ENCODE measurements at places on chromosomes 2 and 18.

DNA sequence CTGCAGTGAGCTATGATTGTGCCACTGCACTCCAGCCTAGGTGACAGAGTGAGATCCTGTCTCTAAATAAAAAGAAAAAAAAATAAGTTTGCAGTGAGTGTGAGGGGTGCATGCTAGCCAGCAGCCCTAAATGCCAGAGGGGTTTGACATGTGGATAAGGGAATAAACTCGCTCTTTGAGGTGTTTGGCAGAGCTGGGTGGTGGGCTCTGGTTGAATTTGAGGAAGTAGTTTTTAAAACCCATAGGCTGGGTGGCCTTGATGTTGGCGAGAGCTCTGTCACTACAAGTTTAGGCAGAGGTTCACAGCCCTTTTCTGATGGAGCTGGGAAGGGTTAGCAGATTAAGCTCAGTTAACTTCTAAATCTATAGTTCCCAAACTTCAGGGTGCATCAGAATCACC is 3.1 kb downstream of the ANXA4 start:
- DNase-seq: no peak

DNA sequence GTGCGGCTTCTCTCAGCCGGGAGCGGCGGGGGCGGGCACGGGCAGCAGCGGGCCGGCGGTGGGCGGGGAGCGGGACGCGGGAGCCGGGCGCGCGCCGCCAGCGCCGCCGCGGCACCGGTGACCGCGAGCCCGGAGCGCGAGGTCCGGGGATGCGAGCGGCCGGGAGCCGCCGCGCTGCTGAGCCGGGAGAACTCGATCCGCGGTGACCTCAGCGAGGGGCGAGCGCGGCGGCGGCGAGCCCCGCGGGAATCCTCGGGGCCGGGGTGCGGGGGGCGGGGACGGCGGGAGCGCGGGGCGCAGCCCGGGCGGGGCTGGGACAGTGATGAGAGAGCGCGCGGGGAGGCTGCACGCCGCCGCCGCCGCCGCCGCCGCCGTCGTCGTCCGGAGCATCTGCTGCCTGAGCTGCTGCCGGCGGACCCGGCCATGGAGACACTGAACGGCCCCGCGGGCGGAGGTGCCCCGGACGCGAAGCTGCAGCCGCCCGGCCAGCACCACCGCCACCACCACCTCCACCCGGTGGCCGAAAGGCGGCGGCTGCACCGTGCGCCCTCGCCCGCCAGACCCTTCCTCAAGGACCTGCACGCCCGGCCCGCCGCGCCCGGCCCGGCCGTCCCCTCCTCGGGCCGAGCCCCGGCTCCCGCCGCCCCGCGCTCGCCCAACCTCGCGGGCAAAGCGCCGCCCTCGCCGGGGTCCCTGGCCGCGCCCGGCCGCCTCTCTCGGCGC is at the start of gene MTCL1:
MTCL1 (plus strand) TSS at position 319 of the 723 bp plus-strand sequence; CDS start at position 424, 105 bp downstream.
- no peak for DNase-seq

DNA sequence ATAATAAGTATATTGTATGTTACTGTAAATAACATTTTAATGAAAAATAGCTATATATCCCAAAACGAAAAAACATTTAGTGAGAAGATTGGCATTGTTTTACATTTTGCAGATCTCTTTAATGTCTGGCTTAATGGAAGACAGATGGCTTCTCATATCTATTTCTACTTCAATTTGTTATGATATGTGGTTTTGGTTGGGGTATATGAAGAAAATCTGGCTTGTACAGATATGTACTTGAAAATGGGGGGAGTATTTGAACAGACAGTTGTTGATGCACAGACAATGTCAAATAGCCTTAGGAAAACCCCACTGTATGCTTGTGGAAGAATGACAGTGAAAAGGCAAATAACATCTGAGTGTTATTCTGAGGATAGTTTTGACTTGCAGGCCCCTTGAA is 23.6 kb upstream of the GMCL1 start:
- DNase-seq: no peak

DNA sequence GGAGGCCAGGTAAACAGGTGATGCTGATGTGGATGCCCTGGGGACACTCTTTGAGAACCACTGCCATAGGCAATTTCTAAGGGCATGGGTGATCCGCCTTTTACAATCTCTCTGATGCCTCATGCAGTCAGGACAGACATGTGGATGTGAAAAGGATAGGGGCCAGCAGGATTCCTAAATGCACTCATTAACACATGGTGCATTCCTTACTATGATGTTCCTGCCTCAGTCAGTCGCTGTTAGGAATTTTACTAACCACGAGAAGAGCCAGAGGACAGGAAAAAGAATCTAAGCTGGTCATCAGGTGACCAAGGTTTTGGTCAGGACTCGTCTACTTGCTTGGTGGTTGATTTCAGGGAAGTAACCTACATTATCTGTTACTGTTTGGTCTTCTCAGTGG is 191.0 kb downstream of the ARL4C start:
- DNase-seq: no peak

GRCh38 chr2:207137596-207138337 is 28.0 kb downstream of the KLF7 start:
- no peak for DNase-seq

- no peak for DNase-seq
Observed at GRCh38 chr2:41932241-41933045, 115.4 kb upstream of the PKDCC start.

- no peak for DNase-seq
Observed at GRCh38 chr2:102107741-102108070, 34.8 kb upstream of the IL1R1 start.

GRCh38 chr2:67828066-67828465 is 234.7 kb downstream of the C1D start:
- no peak for DNase-seq

DNA sequence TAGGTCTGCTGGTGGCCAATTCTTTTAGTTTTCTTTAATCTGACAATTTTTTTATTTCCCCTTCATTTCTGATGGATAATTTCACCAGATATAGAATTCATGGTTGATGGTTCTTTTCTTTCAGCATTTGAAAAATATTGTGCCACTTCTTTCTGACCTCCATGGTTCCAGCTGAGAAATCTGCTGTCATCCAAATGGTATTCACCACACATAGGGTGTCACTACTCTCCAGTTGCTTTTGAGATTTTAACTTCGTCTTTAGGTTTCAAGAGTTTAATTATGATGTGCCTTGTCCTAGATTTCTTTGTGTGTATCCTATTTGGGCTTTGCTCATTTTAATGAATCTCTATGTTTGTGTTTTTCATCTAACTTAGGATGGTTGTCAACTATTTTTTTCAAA is 488.6 kb upstream of the HS6ST1 start:
- DNase-seq: no peak

DNA sequence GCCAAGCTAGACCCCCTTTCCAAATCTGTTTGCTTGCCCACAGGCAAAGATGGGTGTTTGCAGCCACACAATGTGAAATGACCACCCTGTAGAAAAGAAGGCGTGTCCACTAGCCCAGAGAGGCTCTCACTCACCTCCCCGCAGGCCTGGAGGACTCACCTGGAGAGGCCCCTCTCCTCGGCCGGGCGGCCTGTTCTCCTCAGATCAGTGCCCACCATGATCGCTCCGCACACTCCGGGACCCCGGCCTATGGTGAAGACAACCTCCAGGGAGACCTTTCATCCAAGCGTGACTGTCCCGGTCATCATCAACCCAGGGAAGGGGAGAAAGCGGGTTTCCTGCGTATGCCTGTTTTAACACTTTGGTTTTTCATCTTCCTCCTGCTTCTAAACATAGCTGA is 328.7 kb upstream of the SALL3 start:
- DNase-seq: no peak

- DNase-seq: peak; percentile 0
Observed at GRCh38 chr2:229342376-229342775, 71.3 kb upstream of the PID1 start.

GRCh38 chr18:49227441-49228165 is 232.8 kb downstream of the DYM start:
- DNase-seq: no peak

DNA sequence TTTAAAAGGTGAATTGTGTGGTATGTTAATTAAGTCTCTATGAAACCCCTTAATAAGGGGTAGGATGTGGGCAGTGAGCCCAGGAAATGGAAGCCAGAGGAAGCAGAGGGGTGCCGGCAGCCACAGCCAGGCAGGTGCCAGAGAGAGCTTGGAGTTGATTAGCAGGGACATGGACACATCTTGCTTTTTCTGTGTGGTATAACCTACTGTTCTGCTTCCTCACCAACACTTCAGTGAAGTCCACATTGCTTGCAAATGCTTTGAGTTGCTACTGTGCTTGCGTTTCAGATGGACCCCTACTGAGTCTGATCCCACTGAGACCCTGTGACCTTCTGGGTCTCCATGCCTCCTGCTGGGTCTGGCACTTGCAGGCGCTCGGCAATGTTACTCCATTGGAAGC is 30.3 kb upstream of the ARHGEF4 start:
- peak; percentile 6 for DNase-seq

DNA sequence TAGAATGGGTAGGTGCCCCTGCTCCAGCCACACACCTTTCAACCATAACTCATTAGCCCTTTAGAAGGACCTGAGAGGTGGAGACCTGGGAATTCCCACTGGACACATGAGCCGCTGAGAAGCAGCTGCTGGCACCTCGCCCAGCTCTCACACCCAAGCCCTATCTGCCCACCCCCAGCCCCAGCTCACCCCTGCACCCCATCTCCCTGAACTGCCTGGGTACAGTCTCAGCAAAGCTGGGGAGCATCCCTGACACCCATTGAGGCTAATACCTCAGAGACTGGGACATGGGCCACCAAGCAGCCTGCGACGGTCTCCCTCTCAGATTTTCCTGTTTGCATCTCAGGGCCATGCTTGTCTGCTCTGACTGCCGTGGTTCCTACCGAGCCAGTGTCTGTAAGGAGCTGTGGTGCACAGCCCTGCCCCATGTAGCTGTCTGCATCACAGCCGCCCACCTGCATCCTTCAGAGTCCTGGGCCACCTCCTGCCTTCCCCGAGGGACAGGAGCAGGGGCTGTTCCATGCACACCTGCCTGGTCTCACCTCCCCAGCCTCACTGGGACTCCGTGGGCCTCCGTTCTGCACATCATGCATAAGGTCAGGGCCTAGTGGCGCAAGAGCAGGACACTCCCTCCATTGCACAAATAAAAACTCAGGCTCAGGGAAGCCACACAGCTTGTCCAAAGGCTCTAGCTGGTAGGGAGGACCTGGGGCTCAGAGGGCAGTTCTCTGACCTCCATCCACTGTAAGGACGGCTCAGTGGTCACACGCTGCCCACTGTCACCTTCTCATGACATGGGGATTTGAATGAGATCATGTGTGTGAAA is 90.0 kb downstream of the SEPTIN10 start:
- no peak for DNase-seq

GRCh38 chr2:127087791-127088495 is 19.0 kb downstream of the BIN1 start:
- DNase-seq: no peak

DNA sequence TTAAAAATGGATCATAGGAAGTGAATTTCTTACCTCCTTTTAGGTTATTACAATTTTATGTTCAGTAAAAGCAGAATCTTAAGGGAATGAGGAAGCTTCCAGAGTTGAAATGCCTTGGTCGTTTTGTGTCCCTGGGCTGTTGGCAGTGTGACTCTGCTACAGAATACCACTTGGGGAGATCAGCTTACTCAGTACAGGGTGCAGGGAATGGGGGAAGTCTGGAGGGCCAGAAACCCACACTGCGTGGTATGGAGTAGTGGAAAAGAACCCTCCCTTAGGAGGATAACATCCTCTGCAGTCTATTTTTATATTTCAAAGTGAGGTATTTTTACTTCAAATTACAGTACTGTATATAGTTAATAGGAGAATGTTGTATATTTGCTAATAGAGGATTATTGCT is 51.1 kb downstream of the R3HDM1 start:
- peak; percentile 87 for DNase-seq

DNA sequence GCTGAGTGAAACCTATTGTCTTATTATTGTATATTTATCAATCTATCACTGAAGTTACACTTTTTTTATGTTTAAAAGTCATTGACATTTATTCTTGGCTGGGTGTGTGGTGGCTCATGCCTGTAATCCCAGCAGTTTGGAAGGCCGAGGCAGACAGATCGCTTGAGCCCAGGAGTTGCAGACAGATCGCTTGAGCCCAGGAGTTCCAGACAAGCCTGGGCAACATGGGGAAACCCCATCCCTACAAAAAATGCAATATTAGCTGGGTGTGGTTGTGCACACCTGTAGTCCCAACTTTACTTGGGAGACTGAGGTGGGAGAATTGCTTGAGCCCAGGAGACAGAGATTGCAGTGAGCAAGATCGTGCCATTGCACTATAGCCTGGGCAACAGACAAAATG is 97.8 kb downstream of the EPC2 start:
- DNase-seq: no peak

- DNase-seq: peak; percentile 80
Observed at GRCh38 chr2:191565647-191566198, 112.2 kb upstream of the NABP1 start.

DNA sequence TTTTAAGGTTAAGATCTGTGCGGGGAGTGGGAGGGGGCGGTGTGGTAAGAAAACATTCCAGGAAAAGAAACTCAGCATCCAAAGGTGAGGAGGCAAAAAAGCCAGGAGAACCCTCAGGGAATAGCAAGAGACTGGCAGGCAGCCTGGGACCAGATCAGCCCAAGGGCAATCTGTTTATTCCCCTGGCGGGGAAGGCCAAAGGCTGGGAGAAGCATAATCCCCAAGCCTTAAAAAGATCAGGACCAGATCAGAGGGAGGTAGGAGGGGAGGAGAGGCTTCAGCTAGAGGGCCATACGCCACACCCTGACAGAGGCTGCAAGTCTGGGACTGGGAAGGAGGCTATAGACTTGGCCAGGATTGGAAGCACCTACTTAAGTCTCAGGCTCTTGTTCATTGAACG is 163.0 kb upstream of the PXDN start:
- DNase-seq: no peak

DNA sequence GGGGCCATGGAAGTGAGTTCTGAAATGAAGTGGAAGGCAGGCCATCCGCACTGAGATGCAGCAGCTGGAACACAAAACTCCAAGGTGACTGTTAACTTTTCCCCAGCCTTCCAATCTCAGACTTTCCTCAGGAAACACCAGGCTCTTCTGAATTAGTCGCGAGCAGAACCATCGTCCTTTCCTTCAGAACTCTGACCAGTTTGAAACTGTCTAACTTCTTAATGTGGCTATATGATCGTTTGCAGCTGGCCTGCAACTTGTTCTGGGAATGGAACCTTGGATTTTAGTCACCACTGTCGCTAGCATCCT is 620 bp upstream of the RPL37A start:
- no peak for DNase-seq

DNA sequence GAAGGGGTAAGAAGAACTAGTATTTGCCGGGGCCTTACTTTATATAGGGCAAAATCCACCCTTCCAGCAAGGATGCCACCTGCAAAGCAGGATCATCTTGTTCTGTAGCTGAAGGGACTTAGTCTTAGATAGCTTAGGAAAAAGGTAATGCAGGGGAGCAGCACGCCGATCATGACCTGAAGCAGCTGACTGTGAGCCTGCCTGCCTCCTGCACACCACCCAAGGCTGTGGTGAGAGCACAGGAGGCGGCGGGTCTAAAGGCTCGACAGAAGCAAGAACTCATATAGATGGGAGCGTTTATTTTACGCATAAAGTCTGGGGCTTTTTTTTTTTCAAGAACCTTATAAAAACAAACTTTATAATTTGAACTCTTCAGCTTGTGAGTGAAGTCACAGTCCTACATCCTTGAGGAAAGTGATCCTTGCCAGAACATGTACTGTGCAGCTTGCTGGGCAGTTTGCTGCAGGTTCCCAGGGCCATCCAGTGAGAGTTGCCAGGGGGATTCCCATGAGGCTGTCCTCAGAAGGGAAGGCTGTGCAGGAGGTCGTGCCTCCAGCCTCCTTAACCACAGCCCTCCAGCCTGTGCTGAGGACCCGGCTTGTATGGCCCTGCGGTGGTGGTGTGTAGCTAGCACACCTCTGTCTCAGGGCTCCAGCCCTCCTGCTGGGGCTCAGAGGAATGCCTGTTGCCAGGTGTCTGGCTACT is 92.1 kb downstream of the RNF144A start:
- no peak for DNase-seq
